Effector memory CD4-positive, alpha-beta T cell (primary cell): ENCODE measurements at places on chromosomes 1 and 21.

DNA sequence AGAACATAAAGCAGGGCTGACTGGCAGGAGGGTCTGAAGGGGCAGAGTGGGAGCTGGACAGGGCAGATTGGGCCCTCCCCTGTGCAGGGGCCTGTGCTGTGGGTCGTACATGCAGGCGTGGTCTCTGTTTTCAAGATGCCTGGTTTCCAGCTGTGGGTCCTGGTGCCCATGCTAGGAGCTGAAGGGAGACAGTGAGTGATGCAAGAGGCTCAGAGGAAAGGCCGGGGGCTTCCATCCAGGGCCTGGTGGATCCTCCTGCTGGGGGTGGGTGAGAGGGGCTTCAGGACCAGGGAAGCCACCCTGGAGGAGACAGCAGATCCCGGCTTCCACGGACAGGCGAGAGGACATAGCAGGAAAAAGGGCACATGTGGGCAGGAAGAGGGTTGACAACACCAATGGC is 349.0 kb upstream of the VAMP3 start:
- no peak for DNase-seq

DNA sequence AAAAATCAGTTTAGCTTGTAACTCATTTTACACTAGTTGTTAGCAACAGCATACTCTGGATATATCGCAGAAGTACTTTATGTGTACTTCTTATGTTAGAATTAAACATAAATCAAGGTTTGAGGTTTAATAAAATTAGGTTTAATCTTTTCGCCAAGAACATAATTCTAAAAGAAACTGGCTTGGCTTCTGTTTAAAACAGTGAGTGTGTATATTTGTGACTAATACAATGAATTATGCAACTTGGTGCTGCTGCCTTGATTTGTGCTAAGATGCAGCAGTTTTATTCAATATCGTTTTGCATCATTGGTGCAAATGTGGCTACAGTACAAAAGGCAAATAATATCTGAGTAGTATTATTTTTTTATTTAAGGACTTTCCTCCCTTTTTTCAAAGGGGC is 44.8 kb downstream of the USP25 start:
- no peak for DNase-seq

GRCh38 chr1:208248991-208249696 is 5.0 kb upstream of the PLXNA2 start:
- DNase-seq, result no peak

GRCh38 chr1:40955266-40955665 is 24.2 kb upstream of the CTPS1 start:
- no peak for DNase-seq

DNA sequence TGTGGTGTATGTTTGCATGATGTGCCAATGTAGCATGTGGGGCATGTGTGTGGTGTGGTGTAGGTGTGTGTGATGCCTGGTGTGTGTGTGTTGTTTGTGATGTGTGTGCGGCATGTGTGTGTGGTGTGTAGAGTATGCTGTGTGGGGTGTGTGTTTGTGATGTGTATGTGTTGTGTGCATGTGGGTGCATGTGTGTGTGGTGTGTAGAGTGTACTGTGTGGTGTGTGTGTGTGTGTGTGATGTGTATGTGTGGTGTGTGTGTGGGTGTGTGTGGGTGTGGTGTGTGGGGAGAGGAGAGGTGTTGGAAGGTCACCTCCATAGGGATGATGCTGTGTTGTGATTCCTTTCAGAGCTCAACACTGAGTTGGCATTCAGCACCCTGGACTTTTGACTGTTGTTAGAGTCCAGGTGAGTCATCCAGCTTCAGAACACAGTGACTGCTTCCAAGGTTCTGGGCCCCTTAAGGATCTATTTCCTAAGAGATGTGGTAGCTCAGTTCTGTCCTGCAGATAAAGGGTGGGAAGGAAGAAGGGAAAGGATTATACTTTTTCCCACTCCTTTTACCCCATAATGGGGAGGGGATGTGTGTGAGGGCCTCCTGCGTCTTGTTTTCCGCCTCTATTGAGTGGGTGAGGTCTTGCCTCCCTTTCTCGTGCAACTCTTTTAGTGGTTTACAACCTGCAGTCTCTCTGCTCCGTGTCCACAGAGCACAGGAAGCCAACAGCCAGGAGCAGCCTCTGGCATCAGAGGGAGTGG is 47.6 kb downstream of the RHOU start:
- no peak for DNase-seq

GRCh38 chr21:39934895-39935294 is 67.7 kb downstream of the PCP4 start:
- DNase-seq, result no peak
